Body of pancreas (tissue), 4 donors: ENCODE measurements at places on chromosomes 16 and 17. TPM values are rescaled to one million over a fixed set of nuclear protein-coding genes. Genes with fewer than 3 reads are reported as not detected.

DNA sequence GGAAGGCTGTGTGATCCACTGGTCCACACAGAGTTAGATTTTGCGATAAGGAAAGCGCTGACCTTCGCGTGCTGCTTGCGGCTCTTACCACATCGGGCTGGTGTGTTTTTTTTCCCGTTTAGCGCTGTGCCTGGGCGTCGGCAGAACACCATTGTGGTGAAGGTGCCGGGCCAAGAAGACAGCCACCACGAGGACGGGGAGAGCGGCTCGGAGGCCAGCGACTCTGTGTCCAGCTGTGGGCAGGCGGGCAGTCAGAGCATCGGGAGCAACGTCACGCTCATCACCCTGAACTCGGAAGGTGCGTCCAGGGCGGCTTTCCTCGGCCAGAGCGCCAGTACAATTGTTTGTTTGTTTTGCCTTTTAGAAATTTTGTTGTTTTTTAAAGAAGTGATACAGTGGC, 54.7 kb downstream of the BANP start:
- no peak overlapping the region for H3K4me3 ChIP-seq
- peaks cover 3% of the 10 kb centered on the region for H3K36me3 ChIP-seq
- H3K27me3 ChIP-seq = no peaks in the 10 kb centered on the region
- no peak for DNase-seq
- no peaks in the 10 kb centered on the region for H3K4me1 ChIP-seq

The CCL13 gene
- total RNA-seq = not detected

GRCh38 chr17:63434951-63435571, 11.0 kb downstream of the CYB561 start:
- H3K36me3 ChIP-seq = no peaks in the 10 kb centered on the region
- peak; percentile 93 for DNase-seq

DNA sequence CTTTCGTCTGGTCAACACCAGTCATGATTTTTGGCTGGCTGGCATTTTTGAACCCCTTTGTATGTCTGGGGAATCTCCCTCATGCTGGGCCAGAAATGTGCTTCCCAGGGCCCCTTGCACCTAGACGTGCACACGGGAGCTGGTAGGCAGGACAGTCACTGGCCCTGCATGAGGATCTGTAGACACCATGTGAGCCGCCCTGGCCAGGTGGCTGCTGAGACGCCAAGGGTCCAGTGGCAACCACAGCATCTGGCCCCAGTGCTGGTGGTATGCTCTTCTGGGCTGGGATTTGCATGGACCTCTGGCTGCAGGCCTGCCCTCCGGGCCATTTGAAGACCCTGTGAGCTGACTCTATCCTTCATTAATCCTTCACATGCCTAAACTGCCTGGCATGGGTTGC, 67.5 kb downstream of the NT5M start:
- H3K36me3 ChIP-seq = no peaks in the 10 kb centered on the region
- H3K27ac ChIP-seq = no peak overlapping the region
- DNase-seq = no peak
- no peaks in the 10 kb centered on the region for H3K27me3 ChIP-seq
- peaks cover 4% of the 10 kb centered on the region for H3K4me1 ChIP-seq
- no peak overlapping the region for H3K4me3 ChIP-seq

DNA sequence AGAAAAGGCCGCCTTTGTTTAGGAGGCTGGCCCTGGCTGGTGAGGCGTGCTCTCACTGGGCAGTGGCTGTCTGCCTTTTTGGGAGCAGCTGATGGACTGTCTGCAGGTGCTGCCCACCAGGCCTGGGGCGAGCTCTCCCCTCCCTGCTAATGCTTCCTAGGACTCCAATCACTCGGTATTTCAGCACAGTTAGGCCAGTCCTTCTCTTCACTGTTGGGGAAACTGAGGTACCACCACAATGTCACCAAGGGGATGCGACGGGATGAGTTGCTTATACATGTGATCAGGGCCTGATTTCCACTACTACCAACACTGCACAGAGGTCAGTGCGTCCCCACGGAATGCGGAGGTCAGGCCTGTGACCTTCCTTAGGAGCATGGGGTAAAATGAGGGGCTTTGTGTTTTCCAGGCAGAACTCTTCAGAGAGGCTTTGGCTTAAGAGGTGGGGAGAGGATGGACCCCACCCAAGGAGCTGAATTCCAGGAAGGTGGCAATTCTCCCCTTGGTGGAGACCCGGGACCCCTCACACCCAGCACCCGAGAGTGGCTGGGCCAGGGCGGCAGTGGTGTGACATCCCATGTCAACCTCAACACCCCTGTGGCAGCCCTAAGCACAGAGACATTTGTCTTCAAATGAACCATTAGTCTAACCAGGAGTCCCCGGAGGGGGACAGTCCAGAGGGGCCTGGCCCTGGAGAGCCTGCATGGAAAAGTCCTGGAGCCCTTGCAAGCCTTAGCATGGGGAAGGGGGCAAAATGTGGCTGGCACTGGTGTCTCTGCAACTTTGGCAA, 86.4 kb downstream of the N4BP1 start:
- no peaks in the 10 kb centered on the region for H3K4me1 ChIP-seq
- no peaks in the 10 kb centered on the region for H3K27me3 ChIP-seq
- no peak overlapping the region for H3K27ac ChIP-seq
- H3K36me3 ChIP-seq = no peaks in the 10 kb centered on the region
- H3K4me3 ChIP-seq = no peak overlapping the region
- DNase-seq = no peak

The FBXW10 gene
- not detected for total RNA-seq

- H3K27me3 ChIP-seq = no peaks in the 10 kb centered on the region
- no peak overlapping the region for H3K4me3 ChIP-seq
- H3K4me1 ChIP-seq = no peaks in the 10 kb centered on the region
- peak overlapping the region; percentile 16 for H3K27ac ChIP-seq
- no peak for DNase-seq
Observed at GRCh38 chr17:67311575-67311974, 54.8 kb downstream of the PSMD12 start.

DNA sequence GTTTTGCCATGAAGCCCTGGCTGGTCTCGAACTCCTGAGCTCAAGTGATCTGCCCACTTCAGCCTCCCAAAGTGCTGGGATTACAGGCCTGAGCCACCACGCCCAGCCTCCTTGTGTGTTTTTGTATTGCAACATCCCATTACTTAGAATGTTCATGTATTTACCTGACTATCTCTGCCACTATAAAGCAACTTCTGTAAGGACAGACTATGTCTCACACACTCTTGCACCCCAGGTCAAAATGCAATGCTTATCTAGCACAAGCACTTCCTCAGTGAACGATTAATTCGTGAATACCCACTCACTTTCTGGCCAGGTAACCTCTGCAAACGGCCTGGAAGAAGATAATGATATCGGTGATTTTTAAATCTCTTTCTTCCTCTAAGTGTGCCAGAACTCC, 82.6 kb downstream of the NDEL1 start:
- no peak for DNase-seq
- H3K4me1 ChIP-seq = no peaks in the 10 kb centered on the region
- H3K36me3 ChIP-seq = no peaks in the 10 kb centered on the region

The SLFN11 gene
- total RNA-seq = 16.6 TPM

GRCh38 chr16:30947859-30948666, 805 bp upstream of the ORAI3 start:
- no peaks in the 10 kb centered on the region for H3K36me3 ChIP-seq
- H3K27ac ChIP-seq = peak overlapping the region; percentile 53
- H3K4me1 ChIP-seq = peaks cover 25% of the 10 kb centered on the region
- no peaks in the 10 kb centered on the region for H3K27me3 ChIP-seq

DNA sequence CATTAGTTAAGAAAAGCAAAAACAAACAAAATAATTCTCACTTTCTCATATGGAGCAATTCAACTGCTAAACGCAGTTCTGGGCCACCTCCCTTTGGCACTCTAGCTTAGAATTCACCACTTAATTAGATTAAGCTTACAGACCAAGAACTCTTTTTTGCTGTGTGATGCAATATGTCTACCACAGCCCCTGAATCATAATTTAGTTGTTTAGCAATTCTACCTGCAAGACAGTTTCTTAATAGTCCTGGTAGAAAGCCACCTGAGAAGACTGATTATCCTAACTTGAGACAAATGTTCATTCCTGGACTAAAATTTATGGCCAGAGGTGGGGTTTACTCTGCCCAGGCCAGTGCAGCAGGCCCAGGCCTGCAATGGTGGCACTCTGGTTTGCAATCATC, 205.9 kb downstream of the HS3ST3A1 start:
- H3K4me3 ChIP-seq = no peak overlapping the region
- H3K36me3 ChIP-seq = no peaks in the 10 kb centered on the region
- no peaks in the 10 kb centered on the region for H3K27me3 ChIP-seq
- no peak overlapping the region for H3K27ac ChIP-seq
- no peaks in the 10 kb centered on the region for H3K4me1 ChIP-seq

The TIMP2 gene
- total RNA-seq = 53.7 TPM

DNA sequence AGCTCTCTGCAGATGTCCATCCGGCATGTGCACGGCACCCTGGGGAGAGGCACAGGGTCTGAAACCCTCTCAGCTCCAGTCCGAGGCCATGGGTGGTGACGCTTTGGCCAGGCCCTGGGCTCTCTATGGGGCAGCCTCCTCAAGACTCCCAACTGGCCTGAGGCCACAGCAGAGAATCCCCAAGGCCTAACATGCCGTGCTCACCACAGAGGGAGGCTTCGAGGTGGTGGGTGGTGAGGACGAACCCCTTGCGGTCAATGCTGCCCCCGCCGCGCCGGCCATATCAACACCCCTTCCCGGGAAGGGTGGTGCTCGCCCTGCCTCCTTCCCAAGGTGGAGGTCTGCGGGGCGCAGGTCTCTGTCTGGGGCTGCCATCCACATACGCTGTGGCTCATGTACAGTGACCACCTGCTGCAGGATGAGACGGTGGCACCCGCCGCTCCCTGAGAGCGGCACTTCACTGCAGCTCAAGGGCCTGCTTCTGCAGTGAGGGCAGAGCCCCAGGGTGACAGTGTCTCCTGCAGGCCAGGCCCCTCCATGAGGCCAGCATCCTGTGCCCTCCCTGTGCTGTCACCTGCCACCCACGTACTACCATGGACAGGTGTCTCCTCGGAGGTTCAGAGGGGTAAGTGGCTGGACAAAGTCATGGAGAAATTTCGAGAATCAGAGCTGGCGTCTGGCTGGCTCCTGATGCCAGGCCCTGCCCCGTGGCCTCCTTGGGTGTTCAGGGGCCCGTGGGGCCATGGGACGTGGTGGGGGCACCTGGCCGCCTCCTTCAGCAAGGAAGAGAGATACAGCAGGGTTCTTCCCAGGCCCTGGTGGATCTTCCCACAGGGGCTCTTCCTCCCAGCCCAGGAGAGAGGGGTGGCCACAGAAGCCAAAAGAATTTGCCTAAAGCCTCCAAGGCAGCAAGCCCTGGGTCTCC, 54.6 kb upstream of the ACSF3 start:
- H3K4me1 ChIP-seq = no peaks in the 10 kb centered on the region
- no peak for DNase-seq
- H3K4me3 ChIP-seq = no peak overlapping the region
- no peaks in the 10 kb centered on the region for H3K36me3 ChIP-seq

GRCh38 chr16:6362321-6362720, 970.3 kb upstream of the RBFOX1 start:
- no peak overlapping the region for H3K27ac ChIP-seq
- H3K4me1 ChIP-seq = no peaks in the 10 kb centered on the region
- no peak overlapping the region for H3K4me3 ChIP-seq
- no peaks in the 10 kb centered on the region for H3K36me3 ChIP-seq
- no peak for DNase-seq

DNA sequence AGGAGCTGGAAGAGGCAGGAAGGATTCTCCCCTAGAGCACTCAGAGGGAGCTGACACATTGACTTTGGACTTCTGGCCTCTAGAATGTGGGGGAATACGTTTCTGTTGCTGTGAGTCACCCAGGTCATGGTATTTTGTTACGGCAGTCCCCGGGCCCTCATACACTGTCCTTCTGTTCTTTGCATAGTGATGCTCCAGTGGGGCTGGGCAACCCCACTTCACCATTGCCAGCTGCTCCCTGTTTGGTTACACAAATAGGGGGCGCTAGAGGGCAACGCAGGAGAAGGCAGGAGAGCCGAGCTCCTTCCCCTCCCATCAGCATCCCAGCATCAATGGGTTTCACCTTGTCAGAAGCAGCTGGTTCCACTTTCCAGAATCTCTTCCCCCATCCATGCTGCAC, 257.7 kb upstream of the FOXF1 start:
- H3K4me1 ChIP-seq = no peaks in the 10 kb centered on the region
- no peak overlapping the region for H3K27ac ChIP-seq
- DNase-seq = no peak
- no peaks in the 10 kb centered on the region for H3K27me3 ChIP-seq
- no peaks in the 10 kb centered on the region for H3K36me3 ChIP-seq

DNA sequence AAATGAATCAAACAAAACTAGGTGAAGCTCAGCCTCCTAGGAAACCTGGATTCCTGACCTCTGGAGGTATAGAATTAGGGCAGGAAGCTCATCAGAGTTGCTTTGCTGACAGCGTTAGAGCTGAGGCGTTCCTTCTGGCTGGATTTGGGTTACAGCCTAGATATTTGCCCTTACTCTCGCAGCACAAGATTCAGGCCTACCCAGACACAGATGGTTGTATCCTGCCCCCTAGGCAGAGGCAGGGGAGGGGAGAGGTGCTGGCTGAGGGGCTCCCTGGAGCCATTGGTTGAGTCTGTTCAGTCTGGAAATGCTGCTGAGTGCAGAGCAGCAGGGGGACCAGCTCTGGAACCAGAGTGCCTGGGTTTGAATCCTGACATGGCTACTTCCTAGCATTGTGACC, 78.4 kb downstream of the MPRIP start:
- H3K4me3 ChIP-seq = no peak overlapping the region
- H3K27me3 ChIP-seq = no peaks in the 10 kb centered on the region
- H3K4me1 ChIP-seq = peaks cover 39% of the 10 kb centered on the region
- no peaks in the 10 kb centered on the region for H3K36me3 ChIP-seq

- no peak overlapping the region for H3K27ac ChIP-seq
- H3K4me1 ChIP-seq = peaks cover 18% of the 10 kb centered on the region
- H3K4me3 ChIP-seq = no peak overlapping the region
- H3K36me3 ChIP-seq = no peaks in the 10 kb centered on the region
- H3K27me3 ChIP-seq = no peaks in the 10 kb centered on the region
Observed at GRCh38 chr17:19718041-19718612, 1.7 kb upstream of the SLC47A2 start.

The RCVRN gene
- not detected for total RNA-seq

The PLLP gene
- 43.2 TPM for total RNA-seq

DNA sequence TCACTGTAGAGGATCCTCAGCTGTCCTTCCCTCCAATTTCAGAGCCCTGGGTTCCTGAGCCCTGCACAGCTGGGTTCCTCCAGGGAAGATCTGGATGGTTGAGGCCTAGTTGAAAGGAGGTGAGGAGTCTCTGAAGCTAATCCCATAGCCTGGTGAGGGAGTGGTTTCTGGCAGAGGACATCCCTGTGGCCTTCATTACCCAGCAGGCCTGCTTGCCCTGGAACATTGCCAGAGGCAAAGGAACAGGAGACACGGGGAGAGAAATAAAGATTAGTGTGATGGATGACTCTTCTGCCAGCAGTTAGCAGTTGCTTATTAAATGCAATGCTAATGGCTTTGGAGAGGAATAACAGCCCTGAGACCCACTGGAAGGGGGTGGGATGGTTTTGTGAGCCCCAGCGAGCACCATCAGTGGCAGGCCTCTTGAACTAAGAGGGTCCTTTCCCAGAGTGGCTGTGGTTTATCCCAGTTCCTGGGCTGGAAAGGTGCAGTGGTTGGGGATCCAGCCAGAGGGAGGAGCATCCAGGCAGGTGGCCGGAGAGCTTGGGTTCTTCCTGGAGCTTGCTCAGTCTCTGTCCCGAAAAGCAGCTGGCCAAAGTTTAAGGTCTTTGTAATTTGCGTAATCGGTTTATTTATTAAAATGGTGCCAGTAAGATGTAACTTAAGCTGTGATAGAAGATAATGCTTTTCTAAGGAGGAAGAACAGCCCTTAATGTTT, 209.7 kb downstream of the CCDC182 start:
- no peak overlapping the region for H3K4me3 ChIP-seq
- no peaks in the 10 kb centered on the region for H3K27me3 ChIP-seq
- no peaks in the 10 kb centered on the region for H3K36me3 ChIP-seq

The KCNG4 gene
- not detected for total RNA-seq
